Stimulated activated CD4-positive, alpha-beta T cell treated with anti-CD3 and anti-CD28 coated beads, Interleukin-2, amount 100 ng/mL, for 24 hours (primary cell): ENCODE measurements at places on chromosomes 7 and 10.

- no peak for DNase-seq
Observed at GRCh38 chr7:135573541-135573940, 15.8 kb downstream of the NUP205 start.

GRCh38 chr7:54946764-54947163, 72.1 kb upstream of the EGFR start:
- DNase-seq, result no peak

- DNase-seq, result no peak
Observed at GRCh38 chr10:106577266-106577665, 587.2 kb downstream of the SORCS1 start.

GRCh38 chr10:124670849-124671248, 73.3 kb downstream of the FAM53B start:
- no peak for DNase-seq

DNA sequence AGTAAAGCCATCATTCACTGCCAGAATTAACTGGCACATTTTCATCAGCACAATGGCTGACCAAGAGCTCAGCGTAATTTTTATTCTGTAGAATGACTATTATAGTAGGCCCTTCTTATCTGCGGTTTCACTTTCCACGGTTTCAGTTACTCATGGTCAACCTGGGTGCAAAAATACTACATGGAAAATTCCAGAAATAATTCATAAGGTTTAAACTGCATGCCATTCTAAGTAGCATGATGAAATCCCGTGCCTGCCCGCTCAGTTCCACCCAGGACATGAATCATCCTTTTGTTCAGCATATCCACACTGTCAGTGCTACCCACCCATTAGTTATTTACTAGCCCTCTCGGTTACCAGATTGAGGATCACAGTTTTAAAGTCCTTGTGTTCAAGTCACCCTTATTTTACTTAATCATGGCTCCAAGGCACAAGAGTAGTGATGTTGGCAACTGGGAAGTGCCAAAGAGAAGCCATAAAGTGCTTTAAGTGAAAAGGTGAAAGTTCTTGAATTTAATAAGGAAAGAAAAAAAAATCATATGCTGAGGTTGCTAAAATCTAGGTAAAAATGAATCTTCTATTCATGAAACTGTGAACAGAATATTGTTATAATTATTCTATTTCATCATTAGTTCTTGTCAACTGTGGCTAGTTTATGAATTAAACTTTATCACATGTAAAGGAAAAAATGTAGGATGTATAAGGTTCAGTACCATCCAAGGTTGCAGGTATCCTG, 204.9 kb downstream of the DOCK4 start:
- DNase-seq, result no peak

GRCh38 chr7:2893411-2893861, 49.3 kb upstream of the GNA12 start:
- DNase-seq, result no peak

- no peak for DNase-seq
Observed at GRCh38 chr10:96494694-96495093, 19.0 kb downstream of the TLL2 start.

- DNase-seq, result no peak
Observed at GRCh38 chr7:144144426-144144825, 21.4 kb downstream of the OR2A14 start.

- no peak for DNase-seq
Observed at GRCh38 chr7:28688174-28688573, 270.0 kb downstream of the TRIL start.

DNA sequence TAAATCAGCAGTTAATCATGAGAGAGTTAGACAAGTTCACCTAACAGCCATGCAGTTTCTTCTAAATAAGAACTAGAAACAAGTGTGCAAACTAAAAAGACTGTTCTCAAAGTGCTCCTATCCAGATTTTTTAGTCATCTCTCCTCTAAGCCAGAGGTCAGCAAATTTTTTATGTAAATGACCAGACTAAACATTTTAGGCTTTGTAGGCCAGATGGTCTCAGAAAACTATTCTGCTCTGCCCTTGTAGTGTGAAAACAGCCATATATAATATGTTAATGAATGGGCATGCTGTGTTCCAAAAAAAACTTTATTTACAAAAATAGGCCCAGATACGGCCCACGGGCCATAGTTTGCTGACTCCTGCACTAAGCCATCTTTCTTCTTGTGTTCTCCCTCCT, 263.0 kb upstream of the LRRN3 start:
- DNase-seq, result no peak

DNA sequence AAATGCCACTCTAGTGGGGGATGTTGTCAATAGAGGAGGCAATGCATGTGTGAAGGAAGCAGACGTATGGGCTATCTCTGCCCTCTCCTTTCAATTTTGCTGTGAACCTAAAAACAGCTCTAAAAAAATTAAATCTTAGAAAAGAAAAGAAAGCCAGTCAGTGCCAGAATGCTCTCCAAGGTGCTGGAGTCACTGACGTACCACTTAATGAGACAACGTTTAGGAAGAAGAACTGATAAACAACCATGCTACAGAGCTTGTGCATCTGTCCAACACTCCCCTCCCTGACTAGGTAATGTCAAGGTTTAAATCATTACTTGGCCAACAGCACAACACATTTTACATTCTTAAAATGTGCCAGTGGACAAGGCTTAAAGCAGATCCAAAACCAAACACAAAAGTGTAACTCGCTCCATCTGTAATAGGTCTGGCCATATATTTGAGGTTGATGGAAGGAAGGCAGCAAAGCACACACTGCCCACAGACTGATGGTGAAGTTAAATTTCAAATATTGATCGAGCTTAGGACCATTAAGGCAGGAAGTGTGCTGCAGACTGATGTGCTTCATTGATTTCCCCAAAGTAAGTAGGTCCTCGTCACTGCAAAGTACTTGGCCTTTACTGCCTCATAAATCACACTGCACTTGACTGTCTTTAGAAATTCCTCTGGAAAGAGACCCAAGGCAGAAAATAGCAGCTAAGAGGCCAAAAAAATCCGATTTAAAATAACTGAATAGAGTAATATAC, 15.5 kb downstream of the ARMH3 start:
- DNase-seq, result no peak

GRCh38 chr7:112083776-112084355, 122.3 kb downstream of the DOCK4 start:
- DNase-seq, result no peak

DNA sequence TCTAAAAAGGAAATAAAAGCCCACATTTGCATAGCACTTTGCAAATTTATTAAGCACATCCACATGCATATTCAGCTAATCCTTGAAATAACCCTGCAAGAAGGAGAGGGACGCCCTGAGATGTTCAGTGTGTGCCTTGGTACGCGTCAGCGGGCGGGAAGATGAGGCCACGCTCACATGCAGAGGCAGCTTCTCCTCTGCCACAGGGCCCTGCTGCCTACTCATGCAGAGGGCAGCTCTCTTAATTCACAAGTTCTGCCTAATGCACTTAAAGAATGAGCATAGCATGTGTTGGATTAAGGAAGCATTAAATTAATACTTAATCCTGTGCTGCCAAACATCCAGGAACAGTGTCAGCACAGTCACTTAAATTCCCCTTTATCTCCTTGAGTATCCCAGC, 132.3 kb downstream of the HECW1 start:
- DNase-seq, result no peak

DNA sequence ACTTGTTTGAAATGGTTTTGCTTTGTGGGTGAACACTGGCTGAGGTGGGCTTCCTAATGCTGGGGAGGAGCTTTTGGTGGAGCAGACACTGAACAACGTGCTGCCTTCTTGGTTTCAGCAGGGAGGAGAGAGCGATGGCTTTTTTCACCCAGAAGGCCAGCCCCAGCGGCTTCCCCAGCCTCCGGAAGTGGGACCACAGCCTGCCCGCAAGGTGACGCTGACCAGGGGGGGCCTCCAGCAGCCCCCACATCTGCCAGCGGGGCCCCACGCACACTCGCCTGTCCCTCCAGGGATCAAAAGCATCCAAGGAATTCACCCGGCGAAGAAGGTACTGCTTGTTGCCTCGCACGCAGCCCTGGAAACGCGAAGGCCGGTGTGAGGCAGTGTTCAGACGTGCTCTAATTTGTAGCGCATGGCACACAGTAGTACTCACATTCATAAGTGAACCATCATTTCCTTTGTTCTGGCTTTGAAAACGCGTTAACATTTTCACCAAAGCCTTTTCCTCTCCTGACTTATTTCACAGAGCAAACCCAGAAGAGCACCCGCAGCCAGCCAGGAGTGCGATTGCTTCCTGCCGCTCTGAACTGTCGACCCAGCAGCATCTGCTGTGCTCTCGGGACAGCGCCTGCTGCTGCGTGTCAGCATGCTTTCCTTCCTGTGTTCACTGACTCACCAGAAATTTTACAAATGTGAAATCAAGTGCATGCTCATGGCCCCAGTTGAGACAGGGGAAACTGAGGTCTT, 48.4 kb downstream of the SHH start:
- DNase-seq, result peak; percentile 62

- DNase-seq, result peak; percentile 55
Observed at GRCh38 chr10:67612577-67613537, 83.1 kb downstream of the CTNNA3 start.

DNA sequence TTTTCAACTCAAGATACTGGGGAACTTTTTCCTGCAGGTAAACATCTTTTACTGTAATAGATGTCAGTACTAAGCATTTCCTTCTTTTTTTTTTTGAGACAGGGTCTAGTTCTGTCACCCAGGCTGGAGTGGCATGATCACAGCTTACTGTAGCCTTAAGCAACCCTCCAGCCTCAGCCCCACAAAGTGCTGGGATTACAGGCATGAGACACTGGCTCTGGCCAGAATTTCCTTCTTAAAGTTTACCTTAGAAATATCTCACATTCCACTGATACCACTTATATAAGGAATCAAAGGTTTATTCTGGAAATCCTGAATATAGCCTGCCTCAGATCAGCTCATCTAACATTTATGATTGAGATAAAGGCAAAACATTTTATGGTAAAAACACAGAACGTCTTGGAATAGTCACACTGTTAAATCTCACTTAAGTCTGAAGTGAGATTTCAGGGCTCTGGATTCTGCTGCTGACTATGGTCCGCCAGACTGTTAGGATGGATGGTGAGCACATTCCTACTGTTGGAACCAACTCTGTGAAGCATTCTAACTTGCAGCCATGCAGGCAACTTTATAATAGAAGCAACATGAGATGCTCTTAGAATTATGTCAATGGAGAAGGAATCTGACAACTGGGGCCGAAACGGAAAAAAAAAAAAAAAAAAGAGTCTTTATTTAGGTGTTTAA, 151.9 kb downstream of the ZMYND11 start:
- no peak for DNase-seq

DNA sequence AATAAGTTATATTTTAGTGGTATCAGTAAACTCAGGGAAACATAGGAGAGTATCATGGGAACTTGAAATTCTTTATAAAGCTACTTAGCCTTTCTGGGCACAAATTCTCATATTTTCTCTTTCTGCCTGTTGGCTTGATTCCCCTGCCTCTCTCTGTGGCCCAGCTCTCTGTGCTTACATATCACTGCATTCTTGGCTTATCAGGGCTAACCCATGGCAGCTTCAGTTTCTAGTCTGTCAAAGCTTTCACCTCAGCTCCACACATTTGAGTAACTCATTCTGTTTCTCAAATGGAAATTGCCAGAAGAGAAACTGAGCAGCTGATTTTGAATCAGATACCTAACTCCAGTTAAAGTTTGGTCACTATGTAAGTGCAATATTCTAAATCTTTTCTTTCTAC, 713.1 kb downstream of the DNAJB9 start:
- DNase-seq, result no peak

GRCh38 chr10:34743814-34744213, 71.3 kb downstream of the PARD3 start:
- DNase-seq, result no peak

GRCh38 chr7:121398246-121398645, 2.1 kb upstream of the FAM3C start:
- no peak for DNase-seq

DNA sequence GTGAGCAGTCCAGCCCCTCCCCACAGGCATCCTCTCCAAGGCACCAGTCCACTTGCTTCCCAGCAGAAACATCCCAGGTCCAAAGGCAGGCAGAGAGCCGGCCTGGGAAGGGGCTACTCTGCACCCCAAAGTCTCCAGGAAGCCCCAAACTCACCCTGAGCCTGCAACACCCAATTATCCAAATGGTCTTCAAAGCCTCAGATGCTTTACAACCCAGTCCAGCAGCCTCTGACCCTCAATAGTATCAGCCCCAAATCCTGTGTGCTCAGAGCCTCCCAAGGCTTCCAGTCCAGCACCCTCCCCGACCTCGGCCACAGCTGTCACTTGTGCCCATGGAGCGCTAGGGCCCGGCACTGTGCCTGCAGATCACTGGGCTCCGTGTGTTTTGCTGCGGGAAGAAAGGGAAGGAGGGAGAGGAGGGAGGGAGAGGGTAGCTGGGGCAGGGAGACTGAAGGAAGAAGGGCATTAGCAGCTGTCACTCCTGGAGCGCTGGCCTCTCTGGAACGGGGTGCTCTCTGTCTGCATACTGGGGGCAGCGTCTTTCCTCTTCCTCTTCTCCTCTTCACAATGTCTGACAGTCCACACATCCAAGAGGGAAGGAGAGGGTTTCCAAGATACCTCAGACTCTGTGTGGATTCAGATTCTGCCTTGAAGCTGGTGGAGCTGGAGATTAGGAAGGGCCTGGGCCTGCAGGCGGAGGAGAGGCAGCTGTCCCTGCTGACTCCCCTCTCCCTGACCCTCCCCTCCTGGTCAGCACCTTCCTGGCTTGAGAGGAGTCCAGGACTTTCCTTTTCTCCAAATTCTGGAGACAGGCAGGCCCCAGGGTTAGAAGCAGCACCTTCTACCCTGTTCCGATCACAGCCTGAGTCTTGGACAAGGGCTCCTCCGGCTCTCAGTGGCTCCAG, 13.2 kb downstream of the CALML5 start:
- no peak for DNase-seq

DNA sequence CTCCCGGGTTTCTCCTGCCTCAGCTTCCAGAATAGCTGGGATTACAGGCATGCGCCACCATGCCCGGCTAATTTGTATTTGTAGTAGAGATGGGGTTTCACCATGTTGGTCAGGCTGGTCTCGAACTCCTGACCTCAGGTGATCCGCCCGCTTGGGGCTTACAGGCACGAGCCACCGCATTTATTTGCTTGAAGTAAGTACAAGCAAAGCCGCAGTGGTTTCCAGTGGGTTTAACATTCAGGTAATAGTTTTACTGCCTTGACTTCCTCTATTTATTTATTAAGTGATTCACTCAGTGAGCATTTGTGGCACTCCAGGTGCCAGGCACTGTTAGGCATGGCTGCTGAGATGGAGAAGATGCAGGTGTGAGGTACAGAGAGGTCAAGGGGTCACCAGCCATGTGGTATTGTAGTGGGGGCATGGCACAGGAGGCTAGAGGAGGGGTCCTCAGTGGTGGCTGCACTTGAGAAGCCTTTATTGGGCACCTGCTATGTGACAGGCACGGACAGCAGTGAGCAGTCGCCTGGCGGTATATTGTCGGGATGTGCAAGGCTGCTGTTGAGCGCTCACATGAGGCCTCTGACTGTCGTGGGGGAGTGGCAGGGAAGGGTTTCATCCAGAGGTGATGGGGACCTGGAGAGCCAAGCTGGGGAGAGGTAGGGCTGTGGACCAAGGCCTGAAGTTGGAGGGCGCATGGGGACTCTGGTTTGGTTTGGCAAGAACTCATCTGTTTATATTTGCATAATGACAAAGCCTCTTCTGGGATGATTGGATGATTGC, 54.9 kb downstream of the DOCK1 start:
- DNase-seq, result no peak

GRCh38 chr7:71735961-71736556, 604.1 kb downstream of the GALNT17 start:
- DNase-seq, result peak; percentile 58

- no peak for DNase-seq
Observed at GRCh38 chr10:70942125-70942524, 53.8 kb upstream of the PCBD1 start.

GRCh38 chr7:16667355-16667754, 21.4 kb downstream of the BZW2 start:
- DNase-seq, result no peak

GRCh38 chr10:100132427-100132826, 50.8 kb upstream of the CPN1 start:
- DNase-seq, result no peak

- peak; percentile 43 for DNase-seq
Observed at GRCh38 chr10:110363572-110364411, 59.1 kb upstream of the SMNDC1 start.
